Tracheal epithelial cell (primary cell): ENCODE measurements at places on chromosomes 11 and 22. TPM values are rescaled to one million over a fixed set of nuclear protein-coding genes. Genes with fewer than 3 reads are reported as not detected.

Gene MPEG1
- total RNA-seq: not detected in 2 replicates

Gene KRTAP5-9
- total RNA-seq: not detected in 2 replicates

Gene PHLDA2
- 7.7 and 14.7 TPM in 2 replicates for total RNA-seq

Gene SCUBE1
- not detected in 2 replicates for total RNA-seq
